ENCODE measurements at places on chromosomes 5 and 9.

GRCh38 chr5:128749136-128749898, 211.3 kb upstream of the FBN2 start:
- no peak for DNase-seq

- no peak for DNase-seq
Measured at GRCh38 chr5:138640646-138641254, 65.5 kb upstream of the HSPA9 start.

- DNase-seq, result no peak
Measured at GRCh38 chr5:61171479-61171878, 9.2 kb upstream of the SMIM15 start.

GRCh38 chr9:113199683-113200329, 21.3 kb downstream of the FKBP15 start:
- no peak for DNase-seq

DNA sequence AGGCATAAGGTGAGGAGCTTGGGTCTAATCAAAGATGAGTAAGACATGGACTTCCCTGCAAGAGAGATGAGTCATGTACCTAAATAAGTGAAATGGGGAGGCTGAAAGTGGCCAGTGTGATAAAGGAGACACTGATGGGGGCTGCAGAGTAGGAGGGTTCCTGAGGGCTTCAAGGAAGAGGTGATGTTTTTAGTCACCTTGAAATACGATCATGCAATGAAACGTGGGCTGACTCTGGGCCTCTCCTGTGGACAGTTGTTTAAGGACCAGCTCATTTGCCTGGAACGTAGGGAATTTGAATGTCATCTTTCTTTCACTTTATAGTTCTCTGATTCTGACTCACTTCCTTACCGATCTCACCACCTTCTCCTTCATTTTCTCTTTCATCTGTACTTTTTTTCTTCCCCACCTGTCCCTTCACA, 49.6 kb upstream of the CPLX2 start:
- no peak for DNase-seq

DNA sequence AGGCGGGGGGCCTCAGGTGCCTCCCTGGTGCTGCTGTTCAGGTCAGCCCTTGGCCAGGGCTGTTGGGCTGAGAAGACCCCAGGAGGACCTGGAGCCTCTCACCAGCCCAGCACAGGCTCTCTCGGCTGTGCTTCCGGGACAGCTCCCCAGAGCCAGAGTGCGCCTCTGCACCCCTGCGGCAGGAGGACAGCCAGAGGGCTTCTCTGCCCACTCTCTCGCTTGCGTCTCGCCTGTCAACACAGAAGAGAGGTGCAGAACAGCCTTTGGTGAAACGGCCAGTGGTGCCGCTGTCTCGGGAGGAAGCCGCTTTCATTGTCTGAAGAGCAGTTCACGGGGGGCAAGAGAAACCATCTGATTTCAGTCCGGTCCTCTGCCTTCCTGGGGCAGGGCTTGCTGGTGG, 3.8 kb upstream of the NACC2 start:
- DNase-seq, result no peak

GRCh38 chr5:132272311-132273210, 15.1 kb downstream of the PDLIM4 start:
- peak; percentile 52 for DNase-seq

GRCh38 chr5:16304846-16305245, 125.3 kb upstream of the MARCHF11 start:
- no peak for DNase-seq

GRCh38 chr5:58582019-58582802, 664 bp upstream of the RAB3C start:
- no peak for DNase-seq

DNA sequence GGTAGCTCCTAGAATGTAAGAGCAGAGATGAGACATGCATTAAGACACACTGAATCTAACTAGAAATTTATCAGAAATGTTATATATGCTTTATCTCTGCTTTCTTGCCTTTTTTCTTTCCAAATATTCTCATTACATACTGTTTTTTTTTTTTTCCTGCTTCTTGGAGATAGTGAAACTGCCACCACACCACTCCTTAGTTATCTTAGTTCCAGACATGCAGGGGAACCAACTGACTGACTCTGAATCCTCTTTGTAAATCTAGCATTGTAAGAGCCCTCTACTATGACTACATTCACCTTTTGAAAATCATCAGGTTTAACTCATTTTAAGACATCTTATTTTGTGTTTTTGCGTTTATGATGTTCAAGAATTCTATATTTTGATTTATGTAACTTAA, 181.3 kb upstream of the ST8SIA4 start:
- DNase-seq, result no peak

GRCh38 chr9:76396144-76396543, 1.9 kb upstream of the RFK start:
- no peak for DNase-seq

DNA sequence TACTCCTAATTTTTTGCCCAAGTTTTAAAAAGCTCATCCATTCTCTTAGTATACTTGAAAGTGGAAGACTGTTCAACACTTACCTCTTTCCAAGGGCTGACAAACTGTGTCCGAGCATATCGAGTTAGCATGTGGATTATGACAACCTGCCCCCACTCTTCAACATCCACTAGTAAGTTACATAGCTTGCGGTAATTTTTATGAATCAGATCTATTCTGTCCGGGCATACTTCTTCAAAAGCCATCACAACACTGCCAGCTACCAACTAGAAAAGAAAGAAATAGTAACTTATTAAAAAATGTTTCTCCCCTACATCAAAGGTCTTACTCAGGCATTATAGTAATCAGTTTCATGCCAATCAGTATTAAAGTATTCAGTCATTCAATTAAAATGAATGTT, 78.5 kb downstream of the AP3B1 start:
- DNase-seq, result no peak

DNA sequence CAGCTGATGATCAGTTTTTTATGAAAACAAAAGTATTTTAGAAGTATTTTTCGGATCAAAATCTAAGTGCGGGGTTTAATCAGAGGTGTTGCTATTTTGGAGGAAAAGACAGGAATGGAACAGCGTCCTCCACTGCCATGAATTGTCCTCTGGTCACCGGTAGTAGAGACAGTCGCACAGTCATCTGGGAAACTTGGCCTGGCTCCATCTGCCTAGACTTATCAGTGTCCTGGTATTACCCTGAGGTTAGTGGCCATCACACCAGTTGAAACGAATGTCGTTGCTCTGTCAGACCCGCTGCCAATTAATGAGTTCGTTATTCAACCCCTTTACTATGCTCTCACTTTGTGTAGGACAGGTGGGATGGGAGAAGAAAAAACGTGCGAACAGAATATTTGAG, 8.2 kb downstream of the TLX3 start:
- DNase-seq, result no peak

- peak; percentile 42 for DNase-seq
Measured at GRCh38 chr5:174910245-174910737, 185.9 kb downstream of the MSX2 start.

DNA sequence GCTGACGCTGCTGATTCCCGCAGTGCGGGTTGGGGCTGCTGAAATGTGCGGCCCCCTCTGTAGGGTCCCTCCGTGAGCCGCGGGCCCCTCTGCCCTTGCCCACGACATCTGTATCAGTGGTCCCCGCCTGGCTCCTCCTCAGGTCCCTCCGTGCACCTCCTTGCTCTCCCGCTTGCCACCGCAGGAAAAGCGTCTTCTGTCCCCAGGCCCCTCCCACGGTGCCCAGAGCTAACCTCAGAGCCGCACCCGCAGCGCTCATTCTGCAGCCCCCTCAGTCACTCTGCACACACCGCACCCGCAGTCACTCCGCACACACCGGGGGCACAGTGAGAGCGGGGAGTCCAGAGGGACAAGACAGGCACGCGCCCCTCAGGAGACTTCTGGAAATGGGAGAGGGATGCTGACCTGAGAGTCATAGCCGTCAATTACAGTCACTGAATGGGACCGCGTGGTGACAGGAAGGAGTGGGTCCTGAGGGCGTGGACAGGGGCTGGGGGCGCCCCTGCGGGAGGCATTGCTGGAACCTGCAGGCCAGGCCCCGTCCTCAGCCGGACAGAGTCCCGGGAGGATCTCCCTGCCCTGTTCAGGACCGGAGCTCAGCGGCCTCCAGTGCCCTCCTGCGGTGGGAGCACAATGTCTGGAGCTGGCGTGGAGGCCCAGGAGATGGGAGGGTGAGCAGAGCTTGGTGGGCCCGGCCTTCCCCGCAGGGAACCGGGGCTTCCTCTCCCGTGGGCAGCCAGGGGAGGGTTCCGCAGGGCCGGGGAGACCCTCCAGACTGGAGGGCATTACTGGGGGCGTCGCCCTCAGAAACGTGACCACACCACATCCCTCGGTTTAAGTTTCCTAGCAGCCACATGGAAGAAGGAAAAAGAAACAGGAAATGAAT, 66.1 kb upstream of the CTSL start:
- DNase-seq, result no peak

- no peak for DNase-seq
Measured at GRCh38 chr5:67051164-67051563, 145.4 kb downstream of the CD180 start.

DNA sequence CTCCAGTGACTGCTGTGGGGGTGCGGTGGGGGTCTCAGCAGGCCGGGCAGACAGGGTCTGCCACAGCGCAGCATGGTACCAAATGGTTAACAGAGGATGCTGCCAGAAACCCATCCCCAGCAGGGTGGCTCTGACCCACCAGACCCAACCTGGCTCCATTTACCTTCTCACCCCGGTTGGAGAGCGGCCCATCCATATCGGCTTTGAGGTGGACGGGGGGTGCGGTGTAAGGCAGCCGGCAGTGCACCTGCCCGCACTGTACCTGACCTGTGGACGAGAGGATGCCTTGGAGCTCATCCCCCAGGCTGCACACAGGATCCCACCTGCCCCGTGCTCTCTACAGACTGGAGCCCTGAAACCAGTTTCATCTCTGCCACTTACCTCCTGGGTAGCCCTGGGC, 19.3 kb downstream of the LHX6 start:
- DNase-seq, result no peak

GRCh38 chr9:78091731-78092130, 60.1 kb upstream of the GNAQ start:
- no peak for DNase-seq

GRCh38 chr9:68719847-68720246, 14.8 kb downstream of the PIP5K1B start:
- DNase-seq, result no peak

DNA sequence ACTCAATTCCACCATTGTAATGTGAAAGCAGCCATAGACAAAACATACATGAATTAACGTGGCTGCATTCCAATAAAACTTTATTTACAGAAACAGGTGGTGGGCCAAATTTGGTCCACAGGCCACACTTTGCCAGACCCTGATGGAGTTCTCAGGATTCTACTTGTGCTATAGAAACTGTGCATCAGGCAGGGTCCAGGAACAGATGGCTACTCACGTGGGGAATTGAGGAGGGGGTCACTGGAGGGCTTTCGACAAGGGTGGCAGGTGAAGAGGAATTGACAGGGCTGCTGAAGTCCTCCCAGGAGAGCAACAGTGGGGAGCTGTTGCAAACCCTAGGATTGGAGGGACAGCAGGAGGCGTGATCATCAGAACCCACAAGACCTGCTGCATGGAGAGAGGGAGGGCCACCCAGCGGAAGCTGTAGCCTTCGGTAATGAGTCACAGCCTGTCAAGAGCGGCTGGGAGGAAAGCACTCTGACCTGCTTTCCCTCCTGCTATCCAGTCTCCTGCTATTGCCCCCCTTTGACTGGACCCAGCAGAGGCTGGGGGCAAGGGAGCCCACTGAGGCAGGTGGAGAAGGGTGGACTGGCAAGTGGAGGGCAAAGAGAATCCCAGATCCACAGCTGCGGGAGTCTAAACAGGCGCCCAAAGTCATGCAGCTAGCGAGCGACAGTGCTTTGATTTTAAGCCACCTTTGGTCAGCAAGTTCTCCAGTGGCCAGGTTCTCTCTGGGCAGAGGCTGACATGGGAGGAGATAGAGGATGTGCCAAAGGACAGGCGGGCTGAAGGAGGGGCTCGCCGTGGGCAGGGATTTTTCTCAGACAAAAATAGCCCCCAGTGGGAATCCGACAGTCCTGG, 138.3 kb upstream of the SMIM23 start:
- DNase-seq, result no peak

- DNase-seq, result no peak
Measured at GRCh38 chr5:157107508-157107907, 1.3 kb downstream of the HAVCR2 start.

GRCh38 chr9:72695365-72695764, 174.0 kb downstream of the TMC1 start:
- no peak for DNase-seq

DNA sequence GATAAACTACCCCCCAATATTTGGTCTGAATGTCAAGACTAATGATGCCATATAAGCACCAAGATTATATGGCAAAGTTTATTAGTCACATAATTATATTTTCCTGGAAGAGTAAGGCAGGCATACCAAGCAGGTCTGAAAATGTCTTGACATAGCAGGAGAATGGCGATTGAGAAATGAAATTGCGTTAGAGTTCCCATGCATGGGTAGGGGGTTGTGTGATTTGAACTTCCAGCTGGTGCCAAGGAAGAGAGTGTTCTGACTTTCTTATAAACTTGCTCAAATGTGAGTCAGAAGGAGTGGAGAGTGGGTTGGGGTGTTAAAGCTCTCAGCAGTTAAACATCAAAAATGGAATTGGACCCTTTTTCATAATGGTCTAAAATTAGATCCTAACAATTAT, 1200.6 kb upstream of the ACO1 start:
- DNase-seq, result no peak

- DNase-seq, result no peak
Measured at GRCh38 chr5:158684469-158684868, 415.2 kb downstream of the EBF1 start.

DNA sequence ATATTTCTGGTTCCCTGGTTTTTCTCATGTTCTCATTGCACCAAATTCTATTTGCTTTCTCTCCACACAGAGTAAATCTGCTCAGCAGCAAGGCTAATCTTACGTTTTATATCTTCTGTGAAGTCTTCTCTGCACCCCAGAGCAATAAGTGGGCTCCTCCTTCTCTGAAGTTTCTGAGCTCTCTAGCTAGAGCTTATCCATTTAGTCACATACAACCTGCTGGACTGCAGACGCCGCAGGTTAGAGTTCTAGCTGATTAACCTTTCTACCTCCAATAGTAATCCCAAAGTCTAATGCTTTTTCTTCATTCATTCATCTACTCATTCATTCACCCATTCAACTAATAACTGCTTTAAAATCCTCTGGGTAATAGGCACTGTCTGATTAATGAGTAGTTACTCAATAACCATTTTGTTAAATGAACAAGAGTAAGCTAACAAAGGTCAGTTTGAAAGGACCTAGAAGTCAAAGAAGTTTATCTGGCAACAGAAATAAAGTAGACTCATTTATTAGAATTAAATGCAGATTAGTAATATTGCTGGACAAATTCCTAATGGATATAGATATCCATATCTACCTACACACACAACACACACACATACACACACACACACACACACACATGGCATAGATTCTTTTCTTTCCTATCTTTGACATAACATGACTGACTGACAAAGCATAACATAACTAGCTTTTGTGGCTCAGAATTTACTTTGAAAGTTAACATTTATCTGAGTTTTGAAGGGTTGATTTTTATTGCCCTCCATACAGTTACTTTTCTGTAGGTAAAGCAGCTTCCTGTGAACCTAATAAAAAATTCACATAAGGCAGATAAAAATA, 984.6 kb upstream of the SEMA6A start:
- no peak for DNase-seq

DNA sequence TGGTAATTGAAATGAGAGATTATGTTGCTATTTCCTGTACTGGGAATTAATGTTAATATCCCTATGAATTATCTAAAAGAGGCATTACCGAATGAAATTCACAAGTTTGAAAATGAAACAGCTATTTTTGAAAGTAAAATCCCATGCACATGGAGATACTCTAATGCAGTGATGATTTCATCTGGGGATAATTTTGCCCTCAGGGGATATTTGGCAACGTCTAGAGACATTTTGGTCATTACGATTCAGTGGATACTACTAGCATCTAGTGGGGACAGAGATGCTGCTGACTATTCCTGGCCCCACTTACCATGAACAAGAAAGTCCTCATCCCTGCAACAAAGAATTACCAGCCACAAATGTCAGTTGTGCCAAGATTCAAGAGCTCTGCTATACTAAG, 500.9 kb downstream of the EFNA5 start:
- DNase-seq, result no peak

Measured in activated T-helper 2 cell treated with anti-CD3 and anti-CD28 coated beads, Interferon-gamma antibody, Interleukin-2, Interleukin-4, amounts not matched to agents 10 μg/mL and 5 μg/mL and 100 μg/mL, durations not matched to agents 14 hours and 24 hours and 36 hours (primary cell).